NCI-H748 treated with DMSO at 0.1 percent for 48 hours (cell line): ENCODE measurements at places on chromosomes 16 and 17.

DNA sequence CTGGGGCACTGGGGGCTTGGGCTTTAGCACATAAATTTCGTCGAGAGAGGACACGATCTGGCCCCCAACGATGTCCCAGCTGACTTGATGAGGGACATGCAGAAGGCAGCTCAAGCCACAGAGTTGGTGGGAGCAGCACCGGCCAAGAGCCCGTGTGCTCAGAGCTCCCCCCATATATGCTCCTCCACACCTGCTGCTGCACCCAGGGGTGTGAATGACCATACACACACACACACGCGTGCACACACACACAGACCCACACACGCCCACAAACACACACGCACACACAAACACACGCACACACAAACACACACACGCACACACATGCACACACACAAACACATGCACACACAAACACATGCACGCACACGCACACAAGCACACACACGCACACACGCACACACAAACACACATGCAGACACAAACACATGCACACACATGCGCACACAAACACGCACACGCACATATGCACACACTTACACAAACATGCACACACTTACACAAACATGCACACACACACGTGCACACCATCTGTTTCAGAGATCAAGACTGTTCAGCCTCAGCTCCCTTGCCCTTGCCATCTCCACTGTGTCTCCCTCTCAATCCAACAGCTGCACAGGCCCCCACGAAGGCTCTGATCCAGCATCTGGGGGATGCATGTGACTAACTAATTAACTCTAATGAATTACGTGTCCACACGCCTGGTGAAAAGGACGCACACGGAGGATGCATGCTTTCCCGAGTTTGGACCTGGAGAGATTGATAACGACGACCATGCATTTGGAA, 85.6 kb upstream of the TNRC6C start:
- no peak for DNase-seq

DNA sequence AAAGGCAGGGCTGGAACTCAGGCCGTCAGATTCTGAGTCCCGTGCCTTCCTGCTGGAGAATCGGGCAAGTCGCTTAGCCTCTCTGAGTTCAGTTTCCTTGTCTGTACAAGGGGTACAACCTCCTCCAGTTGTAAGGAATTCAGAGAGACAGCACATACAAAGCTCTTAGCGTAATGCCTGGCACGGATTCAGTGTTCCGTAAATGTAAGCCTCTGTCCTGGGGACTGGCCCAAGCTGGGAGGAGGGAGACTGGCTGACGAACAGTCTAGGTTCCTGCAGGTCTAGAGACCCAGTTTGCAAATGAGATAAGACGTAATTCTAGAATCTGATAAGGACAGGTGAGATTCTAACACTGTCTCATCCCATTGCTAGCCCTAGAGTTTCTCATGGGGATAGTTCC, 9.9 kb downstream of the METTL22 start:
- no peak for DNase-seq

DNA sequence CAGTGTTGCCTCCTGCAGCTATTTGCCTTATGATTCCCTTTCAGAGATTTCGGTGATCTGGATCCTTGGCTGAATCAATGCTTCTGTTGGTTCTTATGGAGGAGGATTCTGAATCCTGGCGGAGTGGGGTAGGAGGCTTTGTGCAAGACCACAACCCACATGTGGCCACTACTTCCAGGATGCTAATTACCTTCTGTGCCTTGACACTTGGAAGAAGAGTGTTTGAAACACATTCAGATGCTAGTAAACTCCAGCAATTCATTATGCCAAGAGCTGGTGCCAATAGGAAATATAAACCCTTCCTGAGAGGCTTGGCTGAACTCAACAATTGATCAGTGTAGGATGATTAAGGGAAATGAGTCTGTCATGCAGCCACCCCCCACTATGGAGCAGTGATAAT, 12.1 kb upstream of the NLRP1 start:
- no peak for DNase-seq

DNA sequence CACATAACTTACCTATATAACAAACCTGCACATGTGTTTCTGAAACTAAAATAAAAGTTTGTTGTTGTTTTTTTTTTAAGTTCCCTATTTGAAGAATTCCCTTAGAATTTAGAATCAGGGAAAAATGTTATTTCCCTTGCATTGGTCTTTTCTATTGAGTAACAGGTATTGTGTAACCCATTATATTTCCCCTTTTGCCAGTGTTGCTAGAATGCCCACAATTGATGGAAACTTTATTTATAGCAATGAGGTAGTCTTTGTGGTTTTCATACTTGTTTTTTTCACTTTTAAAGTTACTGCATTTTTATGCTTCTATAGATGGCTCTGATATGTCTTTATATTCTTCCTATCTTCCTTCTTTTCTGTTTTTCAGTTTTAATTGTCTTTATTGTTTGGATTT, 3.9 kb downstream of the NLRP1 start:
- DNase-seq, result no peak

GRCh38 chr16:15594711-15595320, 48.1 kb downstream of the MARF1 start:
- no peak for DNase-seq

DNA sequence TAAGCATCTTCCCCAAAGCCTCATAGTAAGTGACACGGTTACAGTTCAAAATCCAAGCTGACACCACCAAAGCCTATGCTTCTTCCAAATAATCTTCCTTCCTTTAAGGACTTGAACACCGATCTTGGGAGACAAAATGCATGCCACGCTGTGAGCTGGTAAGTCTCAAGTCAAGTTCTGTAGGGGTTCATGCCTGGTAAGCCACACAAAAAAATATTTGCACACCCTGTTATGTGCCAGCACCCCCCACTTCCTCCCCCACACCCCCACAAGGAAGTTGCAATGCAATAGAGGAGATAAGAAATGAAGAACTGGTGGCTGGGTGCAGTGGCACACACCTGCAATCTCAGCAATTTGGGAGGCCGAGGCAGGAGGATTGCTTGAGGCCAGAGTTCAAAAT, 5.6 kb downstream of the NOG start:
- DNase-seq, result no peak

DNA sequence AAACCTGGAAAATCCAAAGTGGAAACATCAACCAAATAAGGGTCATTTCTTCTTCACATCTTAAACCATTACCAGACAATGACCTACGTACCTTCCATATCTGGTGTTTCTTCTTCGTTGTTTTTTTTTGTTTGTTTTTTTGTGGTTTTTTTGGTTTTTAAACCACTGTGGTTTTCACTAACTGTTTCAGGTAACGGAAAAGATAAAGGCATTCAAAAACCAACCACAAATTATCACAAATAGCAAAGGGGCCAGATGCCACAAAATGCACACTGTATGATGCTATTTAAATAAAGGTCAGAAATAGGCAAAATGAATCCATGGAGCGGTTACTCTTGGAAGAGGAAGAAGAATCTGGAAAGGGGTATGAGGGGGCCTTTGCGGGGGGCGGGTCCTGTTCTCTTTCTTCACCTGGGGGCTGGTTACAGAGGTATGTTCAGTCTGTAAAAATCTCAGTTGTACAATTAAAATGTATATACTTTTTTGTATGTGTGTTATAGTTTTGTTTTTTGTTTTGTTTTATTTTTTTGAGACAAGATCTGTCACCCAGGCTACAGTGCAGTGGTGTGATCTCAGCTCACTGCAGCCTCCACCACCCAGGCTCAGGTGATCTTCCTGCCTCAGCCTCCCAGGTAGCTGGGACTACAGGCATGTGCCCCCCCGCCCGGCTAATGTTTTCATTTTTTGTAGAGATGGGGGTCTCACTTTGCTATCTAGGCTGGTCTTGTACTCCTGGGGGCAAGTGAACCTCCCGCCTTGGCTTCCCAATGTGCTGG, 29.6 kb downstream of the LITAF start:
- no peak for DNase-seq

DNA sequence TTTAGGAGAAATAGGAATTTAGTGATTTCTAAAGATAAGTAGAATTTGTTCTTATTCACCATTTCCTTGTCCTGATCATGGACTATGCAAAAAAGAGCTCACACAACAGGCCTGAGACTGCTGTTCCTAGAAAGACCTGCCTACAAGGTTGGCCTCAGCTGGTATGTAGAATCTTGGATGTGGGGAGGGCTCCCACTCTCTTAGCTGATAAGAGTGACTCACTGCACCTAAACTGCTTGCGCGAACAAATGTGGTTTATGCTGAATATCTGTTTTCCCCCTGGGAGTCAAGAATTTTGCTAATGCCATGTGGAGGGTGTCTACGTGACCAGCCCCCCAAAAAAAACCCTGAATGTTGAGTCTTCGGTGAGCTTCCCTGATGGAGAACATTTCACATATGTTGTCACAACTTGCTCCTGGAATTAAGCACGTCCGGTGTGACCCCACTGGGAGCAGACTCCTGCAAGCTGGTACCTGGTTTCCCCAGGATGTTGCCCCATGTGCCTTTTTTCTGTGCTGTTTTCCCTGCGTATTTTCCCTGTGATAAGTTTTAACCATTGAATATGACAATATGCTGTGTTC, 68.8 kb upstream of the HSBP1 start:
- no peak for DNase-seq

GRCh38 chr16:47180073-47180472, 36.3 kb upstream of the NETO2 start:
- DNase-seq, result no peak
